ENCODE measurements at places on chromosomes 11 and 22. TPM values are rescaled to one million over a fixed set of nuclear protein-coding genes. Genes with fewer than 3 reads are reported as not detected.

The SLC22A25 gene
- not detected for total RNA-seq

The LDHA gene
- 504 TPM for total RNA-seq

The APOBEC3G gene
- total RNA-seq = 6.1 TPM

The MMP12 gene
- total RNA-seq = 5.4 TPM

The BDNF gene
- total RNA-seq = 0.25 TPM

The ADM2 gene
- total RNA-seq = 1.4 TPM

The CYP2D6 gene
- 10.0 TPM for total RNA-seq

The TP53I11 gene
- total RNA-seq = 91.9 TPM

The MMP8 gene
- not detected for total RNA-seq

The DDT gene
- 190 TPM for total RNA-seq

The ZFP91 gene
- total RNA-seq = 75.3 TPM

The OSBP2 gene
- 5.3 TPM for total RNA-seq

The SLC22A12 gene
- not detected for total RNA-seq

The OTOG gene
- total RNA-seq = not detected

The MUC5B gene
- total RNA-seq = 133 TPM

The ELMOD1 gene
- total RNA-seq = 0.31 TPM

All from mucosa of descending colon (tissue), 3 donors.